Caco-2 (cell line): ENCODE measurements at places on chromosomes 2 and 18. TPM values are rescaled to one million over a fixed set of nuclear protein-coding genes. Genes with fewer than 3 reads are reported as not detected.

Gene UGT1A7
- 0.18 and 0.63 TPM in 2 replicates for total RNA-seq

Gene PPP1R1C
- 2.8 and 3.9 TPM in 2 replicates for total RNA-seq

Gene BIRC6
- 96.7 and 100 TPM in 2 replicates for total RNA-seq

Gene KIAA2012
- total RNA-seq, result 0.27 and 0.37 TPM in 2 replicates

Gene CCDC74A
- total RNA-seq, result 0.36 TPM in 1 of 2 replicates, not detected in the other

Gene GALR1
- not detected in 2 replicates for total RNA-seq

Gene ASXL3
- total RNA-seq, result 1.2 and 1.6 TPM in 2 replicates

GRCh38 chr2:10022966-10023662 is 20.2 kb upstream of the KLF11 start:
- H3K4me3 ChIP-seq, result no peak overlapping the region
- no peak for DNase-seq
- H3K27me3 ChIP-seq, result no peaks in the 10 kb centered on the region
- H3K4me1 ChIP-seq, result no peaks in the 10 kb centered on the region

DNA sequence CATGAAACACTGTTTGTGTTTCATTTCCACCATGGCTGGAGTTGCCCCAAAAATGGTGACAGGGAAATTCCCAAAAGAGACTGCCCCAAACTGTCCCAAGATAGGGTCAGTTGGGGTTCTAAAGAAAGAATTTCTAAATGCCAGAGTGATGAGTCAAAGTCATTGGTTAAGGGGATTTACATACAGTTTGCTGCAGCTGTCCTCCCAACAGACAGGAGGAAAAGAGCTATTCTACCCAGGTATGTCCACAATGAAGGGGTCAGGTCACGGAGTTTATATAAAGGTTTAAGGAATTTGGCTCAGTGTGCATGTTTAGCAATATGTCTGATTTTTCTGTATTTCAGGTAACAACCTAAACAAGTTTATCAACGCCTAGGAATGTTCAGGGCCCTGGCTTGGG is 344.1 kb downstream of the TDRD15 start:
- H3K4me3 ChIP-seq, result no peak overlapping the region
- DNase-seq, result no peak
- no peak overlapping the region for H3K27ac ChIP-seq
- no peaks in the 10 kb centered on the region for H3K36me3 ChIP-seq

GRCh38 chr18:7617738-7618422 is 50.8 kb downstream of the PTPRM start:
- peaks cover 33% of the 10 kb centered on the region for H3K4me1 ChIP-seq
- peak overlapping the region; percentile 30 for H3K27ac ChIP-seq
- no peaks in the 10 kb centered on the region for H3K27me3 ChIP-seq

GRCh38 chr2:154670083-154670482 is 28.4 kb upstream of the KCNJ3 start:
- H3K4me3 ChIP-seq, result no peak overlapping the region
- no peak overlapping the region for H3K27ac ChIP-seq
- H3K36me3 ChIP-seq, result no peaks in the 10 kb centered on the region
